ENCODE measurements at places on chromosomes 7 and 10.

DNA sequence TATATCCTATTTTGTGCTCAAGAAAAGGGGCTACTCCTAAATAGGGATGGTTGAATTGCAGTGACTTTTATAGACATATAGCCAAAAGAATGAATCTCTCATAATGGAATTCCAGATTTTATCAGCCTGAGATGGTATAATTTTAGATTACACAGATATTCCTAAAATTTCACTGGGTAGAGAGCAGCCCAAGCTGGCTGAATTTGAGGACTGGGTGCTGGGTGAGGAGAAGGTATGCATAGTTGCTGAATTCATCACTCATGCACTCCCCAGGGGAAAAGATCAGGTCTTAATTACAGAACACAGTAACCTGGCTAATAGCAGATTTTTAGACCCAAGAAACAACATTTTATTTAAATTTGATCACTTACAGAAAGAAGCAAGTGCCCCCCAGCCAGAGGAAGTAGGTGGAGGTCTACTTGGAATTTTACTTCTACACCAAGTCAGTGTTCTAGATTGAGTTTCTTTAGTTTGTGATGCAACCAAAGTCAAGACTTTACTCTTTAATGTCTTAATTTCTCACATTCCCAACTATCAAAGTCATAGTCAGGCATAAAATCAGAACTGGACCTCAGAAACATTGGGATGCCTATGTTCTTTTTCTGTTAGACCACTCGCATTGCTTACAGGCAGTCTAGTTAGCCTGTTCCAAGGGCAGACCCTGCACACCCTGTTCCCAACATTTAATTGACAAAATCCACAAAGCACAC, 337.4 kb upstream of the PODXL start:
- DNase-seq = no peak

- no peak for DNase-seq
Measured at GRCh38 chr10:69916118-69916517, 114.4 kb downstream of the COL13A1 start.

- DNase-seq = no peak
Measured at GRCh38 chr7:128321044-128321422, 22.7 kb downstream of the RBM28 start.

DNA sequence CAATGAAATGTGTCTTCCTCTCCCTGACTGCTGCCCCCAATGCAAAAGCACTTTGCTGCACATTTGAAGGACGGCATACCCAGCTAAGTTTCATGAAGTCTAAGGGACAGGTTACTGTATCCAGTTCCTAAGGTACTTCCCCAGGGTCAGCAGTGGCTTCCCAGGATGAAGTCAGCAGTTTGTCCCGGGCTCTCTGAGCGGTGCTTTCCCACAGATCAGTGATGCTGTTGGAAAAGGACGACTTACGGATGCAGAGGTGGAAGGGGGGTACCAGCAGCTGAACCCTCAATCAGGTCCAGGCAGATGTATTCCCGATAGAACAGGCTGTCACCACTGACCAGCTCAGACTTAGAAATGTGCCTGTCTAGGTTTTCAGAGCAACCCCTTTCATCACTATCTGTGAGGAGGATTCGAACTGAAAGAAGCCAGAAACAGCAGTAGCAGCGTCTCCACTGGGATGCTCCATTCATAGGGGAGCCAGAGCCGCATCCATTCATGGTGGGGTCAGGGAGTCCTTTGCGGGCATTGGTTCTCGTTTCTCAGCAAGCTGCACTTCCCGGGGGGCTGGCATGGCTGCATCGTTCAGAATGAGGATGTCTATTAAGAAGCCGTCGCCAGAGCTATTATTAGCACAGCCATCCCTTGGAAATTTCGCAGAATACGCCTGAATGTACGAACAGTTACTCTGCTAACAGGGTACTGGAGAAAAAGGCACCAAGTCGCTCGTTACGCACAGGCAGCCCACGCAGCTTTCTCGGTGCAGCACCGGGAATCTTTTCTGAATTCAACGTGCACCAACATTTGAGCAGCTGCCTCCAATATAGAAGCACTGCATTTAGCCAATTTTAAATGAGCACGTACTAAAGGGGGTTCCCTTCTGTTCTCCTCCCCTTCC, 303.7 kb downstream of the PRPF18 start:
- DNase-seq = no peak

DNA sequence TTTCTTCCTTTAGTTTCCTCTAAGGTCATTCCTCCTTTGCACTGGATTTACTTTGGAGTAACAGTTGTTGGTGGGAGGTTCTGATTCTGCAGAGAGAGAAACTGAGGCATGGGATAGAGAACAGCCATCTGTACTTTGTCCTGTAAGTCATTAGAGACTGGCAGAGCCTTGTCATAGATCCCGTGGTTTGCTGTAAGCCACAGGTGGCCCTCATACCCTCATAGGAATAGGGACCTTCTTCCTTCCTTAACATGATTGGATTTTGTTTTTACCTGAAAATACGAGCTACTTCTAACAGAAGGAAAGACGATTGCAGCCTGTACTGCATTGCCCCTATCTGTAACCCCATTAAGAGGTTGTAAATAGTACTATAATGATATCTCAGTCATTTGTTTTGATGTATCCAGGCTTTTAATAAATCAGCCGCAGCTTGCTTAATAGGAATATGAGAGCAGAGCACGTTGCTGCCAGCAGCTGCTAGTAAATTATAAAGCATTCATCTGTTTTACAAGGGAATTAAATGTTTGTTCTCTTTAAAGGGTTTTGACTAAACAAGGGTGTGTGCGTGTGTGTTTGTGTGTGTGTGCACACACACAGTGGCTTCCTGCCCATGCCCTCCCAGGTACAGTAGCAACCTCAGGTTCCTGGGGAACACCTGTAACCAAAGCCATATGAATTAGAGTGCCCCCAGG, 249.8 kb downstream of the AUTS2 start:
- DNase-seq = no peak

DNA sequence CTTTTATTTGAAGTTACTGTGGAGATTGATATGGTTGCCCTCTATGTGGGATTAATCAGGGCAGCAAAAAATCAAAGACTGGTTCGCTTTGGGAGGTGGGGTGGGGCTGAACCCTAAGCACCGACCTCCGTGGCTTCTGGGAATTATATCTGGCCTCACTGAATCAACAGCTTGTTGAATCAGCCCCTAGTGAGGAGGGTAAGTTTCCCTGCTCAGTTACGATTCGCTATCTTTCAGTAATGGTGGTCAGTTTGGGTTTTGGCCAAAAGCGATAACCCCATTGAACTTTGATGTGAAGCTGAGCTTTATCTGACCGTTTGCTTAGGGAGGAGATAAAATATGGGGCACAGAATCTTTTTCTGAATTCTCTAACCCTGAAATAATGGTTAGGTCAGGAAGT, 16.6 kb upstream of the ARPC1A start:
- DNase-seq = no peak

DNA sequence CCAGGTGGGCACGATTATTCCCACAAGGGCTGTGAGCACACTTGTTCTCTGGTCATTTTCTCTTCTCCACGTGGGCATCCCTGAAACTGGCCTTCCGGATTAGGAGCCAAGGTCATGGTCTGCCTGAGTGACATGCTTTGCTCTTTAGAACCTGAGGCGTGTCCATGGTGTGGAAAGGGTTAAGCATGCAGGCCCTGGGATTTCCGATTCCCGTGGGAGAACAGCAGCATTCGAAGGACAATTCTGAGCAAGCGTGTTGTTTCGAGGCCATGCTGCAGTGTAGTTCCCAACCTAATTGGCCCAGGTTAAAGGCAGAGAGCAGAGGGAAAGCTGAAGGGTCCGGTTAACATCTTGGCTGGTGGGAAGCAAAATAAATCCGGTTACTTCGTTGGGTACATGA, 245.9 kb downstream of the SKAP2 start:
- no peak for DNase-seq

- DNase-seq = no peak
Measured at GRCh38 chr10:62456611-62457101, 82.5 kb downstream of the ZNF365 start.

DNA sequence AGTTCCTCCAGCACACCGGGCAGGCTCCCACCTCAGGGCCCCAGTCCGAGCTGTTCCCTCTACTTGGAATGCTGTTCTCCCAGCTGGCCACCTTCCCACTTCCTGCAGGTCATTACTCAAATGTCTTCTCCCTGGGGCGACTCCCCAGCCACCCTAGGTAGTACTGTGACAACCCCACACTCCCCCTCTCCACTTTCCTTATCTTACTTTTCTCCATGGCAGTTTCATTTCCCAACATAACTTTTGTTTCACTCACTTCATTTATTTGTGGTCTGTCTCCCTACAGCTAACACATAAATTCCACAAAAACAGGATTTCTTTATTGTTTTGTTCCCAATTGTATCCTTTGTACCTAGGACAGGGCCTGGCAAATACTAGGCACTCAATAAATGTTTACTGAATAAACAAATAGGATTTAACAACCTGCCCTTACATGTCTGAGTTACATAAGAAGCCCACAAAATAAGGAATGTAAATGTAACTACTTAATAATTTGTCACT, 76.5 kb downstream of the JAZF1 start:
- DNase-seq = no peak

DNA sequence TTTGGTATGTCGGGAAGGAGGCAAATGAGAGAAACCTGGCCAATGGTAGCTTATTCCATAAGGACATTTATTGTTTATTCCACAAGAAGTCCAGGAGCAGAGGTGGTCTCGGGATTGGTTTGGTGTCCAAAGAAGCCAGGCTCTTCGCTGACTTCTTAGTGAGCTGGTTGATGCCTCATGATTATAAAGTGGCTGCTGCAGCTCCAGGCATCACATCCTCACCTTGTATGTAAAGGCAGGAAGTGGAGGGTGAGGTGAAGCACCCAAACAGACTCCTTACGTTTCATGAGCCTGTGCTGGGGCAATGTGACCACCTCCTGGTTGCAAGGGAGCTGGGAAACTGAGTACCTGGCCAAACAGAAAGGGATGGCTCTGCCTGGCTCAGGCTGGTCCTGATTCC, 92.4 kb downstream of the MYL10 start:
- no peak for DNase-seq

GRCh38 chr10:104834580-104834979, 193.5 kb downstream of the SORCS3 start:
- DNase-seq = no peak

- DNase-seq = no peak
Measured at GRCh38 chr10:114655671-114656070, 2.4 kb downstream of the ABLIM1 start.

DNA sequence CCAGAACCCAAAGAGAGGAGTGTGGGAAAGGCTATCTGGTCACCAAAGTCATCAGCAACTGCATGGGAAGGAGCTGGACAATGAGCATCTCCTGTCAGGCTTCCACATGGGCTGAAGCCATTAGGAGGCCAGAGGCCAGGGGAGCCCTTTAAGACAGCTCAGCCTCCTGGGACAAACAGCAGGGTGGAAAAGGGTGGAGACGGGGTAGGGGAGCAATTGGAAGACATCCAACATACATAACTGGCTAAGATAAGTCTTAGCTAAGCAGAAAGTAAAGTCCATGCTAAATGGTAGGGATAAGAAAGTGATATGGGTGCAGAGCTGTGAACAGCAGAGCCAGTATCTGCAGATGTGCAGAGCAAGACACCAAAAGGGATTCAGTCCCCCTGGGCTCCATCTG, 1.5 kb upstream of the OAT start:
- no peak for DNase-seq

DNA sequence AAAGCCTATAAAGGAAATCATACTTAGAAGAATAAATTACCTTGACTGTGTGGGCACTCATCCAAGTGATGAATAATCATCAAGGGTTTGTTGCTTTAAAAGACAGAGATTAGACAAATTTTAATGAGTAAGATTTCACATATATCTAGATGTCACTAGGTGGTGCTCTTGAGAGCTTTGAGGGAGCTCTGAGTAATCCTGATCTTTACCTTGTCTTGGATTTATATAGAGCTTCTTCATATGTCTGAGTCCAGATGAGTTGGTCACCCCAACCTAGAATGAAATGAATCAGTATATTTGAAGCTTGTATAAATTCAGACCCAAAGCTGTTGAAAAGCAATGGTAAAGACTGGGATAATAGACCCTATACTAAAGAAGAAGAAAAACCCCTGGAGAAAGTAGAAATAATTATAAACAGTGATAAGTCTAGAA, 3.7 kb downstream of the AGR2 start:
- no peak for DNase-seq
